RKO (cell line): ENCODE measurements at places on chromosomes 7 and 10.

GRCh38 chr7:38283107-38283506, 9.7 kb upstream of the TARP start:
- DNase-seq, result no peak

DNA sequence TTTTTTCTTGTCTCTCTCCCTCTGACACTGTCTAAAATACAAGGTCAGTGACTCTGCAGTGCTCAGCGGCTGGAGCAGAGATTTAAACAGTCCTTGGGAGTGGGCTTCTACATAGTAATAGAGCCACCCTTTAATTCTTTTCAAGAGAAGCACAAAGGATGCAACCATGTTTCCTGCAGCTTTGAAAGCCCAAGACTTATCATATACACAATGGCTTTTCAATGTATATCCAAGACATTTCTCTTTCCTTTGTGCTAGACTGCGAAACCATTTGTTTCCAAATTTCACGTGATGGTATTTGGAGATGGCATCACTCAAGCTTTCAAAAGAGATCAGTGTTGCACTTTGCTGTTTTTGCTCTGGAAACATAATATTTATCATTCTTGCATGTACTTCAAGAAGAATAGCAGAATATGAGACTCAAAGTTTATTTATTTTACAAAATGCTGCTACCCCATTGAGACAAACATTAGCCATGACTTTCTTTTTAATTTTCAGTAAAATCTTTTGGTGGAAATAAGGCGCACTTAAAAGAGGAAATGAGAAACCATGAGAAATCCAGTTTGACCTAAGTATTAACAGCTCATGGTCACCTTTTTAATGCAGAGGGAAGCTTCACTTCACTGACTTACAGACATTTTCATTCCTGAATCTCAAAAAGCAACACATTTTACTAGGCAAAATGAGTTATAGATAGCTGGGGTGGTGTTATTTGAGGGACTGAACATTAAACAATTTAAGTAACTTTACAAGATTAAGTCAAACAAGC, 76.6 kb downstream of the SEMA3C start:
- no peak for DNase-seq

GRCh38 chr10:90857635-90858460, at the start of gene HTR7:
TSS of gene HTR7 (minus strand) at chr10:90858039. CDS start at chr10:90857671, 368 bp downstream.
- DNase-seq, result no peak

- no peak for DNase-seq
Observed at GRCh38 chr10:15491856-15492642, 121.0 kb upstream of the FAM171A1 start.

DNA sequence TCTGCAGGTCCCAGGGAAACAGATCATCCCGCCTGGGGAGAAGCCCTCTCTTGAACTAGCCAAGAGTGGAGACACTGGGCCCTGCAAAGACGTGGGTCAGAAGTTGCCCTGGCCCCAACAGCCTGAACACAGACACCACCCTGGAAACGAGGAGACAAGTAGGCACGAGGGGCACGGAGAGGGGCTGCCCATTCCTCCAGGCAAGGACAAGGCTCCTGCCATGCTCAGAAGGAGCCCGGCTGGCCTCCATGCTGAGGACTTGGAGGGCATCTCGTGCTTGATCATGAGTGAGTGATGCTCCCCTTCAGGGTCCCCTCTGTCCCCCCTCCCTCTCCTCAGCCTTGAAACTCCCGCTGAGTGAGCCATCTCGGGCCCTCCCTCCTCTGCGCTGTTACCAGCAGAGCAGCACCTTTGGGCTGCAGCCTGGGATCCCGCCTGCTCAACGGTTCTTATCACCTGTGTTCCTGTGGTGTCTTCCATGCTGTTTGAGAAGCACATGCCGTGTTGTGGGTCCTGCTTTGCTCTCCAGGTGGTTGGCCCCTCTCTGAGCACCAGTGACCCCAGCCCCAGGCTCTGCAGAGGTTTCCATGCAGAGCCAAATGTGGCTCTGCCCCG, 544.3 kb downstream of the TCERG1L start:
- DNase-seq, result no peak

DNA sequence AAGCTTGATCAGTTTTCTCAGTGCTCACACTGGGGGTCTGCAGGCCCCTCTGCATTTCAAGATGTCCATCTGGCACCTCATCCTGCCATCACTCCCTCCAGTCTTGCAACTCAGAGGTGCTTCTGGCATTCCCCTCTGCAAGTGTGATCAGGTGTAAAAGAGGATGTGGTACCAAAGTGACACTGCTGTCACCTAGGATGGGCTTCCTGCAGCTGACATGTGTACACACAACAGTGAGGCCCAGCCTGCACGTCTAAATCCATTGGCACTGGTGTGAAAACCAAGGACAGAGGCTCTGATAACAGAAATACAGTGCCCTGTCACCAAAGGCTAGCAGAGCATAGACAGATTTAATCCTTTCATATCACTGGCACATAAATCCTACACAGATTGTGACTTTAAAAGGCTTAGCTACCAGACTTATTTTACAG, 162.5 kb upstream of the CELF2 start:
- no peak for DNase-seq

GRCh38 chr10:131849591-131850382, 51.0 kb upstream of the PPP2R2D start:
- DNase-seq, result no peak

DNA sequence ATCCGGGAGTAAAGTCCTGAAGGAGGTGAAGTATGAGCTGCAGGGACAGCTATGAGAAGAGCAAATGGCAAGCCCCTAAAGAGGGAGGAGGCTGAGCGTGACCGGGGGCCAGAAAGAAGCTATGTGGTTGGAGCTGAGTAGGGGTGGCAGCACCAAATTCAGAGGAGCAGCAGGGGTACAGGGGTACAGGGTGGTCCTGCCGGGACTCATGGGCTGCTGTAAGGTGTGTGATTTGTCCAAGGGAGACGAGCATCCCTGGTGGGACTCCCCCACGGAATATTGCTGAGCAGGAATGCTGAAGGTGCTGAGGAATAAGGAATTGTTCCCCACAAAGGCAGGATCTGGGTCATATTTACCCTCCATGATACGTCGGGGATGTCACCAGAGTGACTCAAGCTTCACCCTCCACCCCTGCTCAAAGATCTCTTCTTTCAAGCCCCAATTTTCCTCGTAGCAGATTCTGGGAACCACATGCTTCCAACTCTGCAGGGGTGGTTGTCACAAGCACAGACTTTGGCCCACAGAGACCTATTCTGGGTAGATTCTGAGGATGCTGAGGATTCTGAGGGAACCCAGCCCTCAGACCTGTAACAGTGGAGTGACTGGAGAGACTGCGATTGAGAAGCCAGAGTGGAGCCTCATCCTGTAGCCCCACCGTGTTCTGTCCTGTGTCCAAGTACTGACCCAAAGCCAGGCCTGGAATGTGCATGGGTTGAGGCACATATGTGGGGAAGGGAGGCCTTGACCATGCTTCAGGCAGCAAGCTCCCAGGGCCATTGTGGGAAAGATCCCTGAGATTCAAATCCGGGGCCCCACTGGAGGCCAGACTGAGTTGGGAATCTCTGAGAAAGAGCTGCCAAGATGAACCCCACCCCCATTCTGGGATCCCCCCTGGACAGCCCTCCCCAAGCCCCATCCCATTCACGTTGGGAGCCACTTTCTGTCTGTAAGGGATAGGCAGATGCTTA, 4.2 kb downstream of the SFTPD start:
- DNase-seq, result no peak

DNA sequence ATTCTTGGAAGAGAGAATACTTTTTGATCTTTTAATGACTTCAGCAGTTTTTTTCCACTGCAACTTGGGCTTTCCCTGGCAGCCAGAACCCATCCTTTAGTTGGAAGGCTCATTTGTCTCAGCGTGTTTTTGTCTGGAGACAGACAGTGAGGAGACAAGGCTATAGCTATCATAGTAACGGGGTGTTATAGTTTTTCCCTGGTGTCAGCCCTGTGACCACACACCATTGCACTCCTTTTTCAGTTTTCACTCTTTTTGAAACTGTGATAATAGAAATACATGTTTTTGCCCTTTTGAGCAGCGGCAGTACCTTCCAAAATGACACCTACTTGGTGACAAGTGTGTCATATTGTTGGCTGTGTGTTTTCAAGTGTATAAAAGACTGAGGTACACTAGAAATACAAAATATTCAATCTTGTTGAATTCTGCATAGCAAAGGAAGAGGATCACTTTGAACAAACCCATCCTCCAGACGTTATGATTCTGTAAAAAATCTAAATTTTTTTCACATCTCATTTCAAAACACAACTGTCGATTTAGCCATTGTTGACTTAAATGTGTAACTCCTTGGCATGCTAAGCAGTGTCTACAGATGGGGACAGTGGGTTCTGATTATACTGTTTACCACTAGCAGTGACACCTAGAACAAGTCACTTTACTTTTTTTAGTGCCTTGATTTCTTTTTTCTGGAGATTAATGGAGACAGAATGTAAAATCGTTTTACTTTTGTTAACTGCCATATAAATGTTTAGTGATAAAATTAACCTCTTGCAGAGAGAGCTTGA, 130.1 kb downstream of the EXOC4 start:
- no peak for DNase-seq

GRCh38 chr7:41633690-41634089, 69.2 kb downstream of the INHBA start:
- DNase-seq, result no peak

GRCh38 chr7:127629268-127629854, 11.4 kb upstream of the PAX4 start:
- DNase-seq, result no peak

DNA sequence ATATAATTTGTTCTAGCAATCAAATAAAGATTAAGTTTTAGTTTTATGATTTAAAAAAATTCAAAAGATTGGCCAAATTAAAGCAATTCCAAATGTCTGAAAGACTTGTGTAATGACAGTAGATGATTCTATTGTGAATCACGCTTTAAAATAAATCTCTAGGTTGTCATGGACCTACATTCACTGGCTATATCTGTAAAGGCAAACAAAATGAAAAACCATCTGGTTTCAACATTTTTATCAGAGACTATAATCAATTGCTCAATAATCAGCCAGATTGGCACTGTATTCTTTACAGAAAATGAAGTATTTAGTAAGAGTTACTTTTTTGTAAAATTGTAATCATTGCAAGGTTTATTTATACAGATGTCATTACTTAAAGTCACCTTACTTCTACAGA, 60.7 kb downstream of the DGKB start:
- DNase-seq, result no peak

GRCh38 chr10:102433619-102434046, 1.3 kb upstream of the CUEDC2 start:
- DNase-seq, result no peak
